ENCODE measurements at places on chromosomes 7 and 10.

GRCh38 chr7:36984041-36984521 lies 259.8 kb upstream of the AOAH start:
- DNase-seq: no peak

DNA sequence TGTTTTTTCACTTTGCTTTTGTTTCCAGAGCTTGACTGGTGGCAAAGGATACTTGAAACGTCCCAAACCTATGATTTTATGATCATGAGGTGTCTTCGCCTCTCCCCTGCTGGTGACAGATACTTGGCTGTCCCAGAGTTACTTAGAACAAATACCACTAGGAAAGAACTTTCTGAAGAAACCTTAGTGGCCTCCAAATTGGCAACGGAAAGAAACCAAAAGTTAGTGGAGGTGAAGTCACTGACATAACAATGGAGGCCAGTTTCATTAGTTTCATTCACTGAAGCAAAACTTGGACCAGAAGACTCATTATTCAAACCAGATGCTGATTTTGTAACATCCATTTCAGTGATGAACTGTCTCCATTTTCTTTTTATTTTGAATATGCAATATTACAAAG lies 68.6 kb downstream of the JAZF1 start:
- no peak for DNase-seq

DNA sequence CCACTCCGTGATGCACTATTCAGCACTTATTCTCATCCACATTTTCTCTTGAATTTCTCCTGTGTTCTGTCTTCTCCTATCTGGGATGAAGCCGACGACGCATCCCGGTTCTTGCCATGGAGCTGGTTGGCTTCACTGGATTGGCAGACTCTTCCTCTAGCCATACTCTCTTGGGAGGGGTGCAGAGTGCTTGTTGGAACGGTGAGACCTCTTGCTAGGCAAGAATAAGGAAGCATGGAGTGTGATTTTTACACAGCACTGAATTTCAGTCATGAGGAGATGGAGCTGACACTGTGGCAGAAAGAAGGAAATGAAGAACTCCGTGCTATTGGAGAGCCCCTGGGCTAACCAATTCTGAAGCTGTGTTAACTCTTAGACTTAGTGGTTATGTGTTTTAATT lies 28.2 kb upstream of the ZNF32 start:
- no peak for DNase-seq

DNA sequence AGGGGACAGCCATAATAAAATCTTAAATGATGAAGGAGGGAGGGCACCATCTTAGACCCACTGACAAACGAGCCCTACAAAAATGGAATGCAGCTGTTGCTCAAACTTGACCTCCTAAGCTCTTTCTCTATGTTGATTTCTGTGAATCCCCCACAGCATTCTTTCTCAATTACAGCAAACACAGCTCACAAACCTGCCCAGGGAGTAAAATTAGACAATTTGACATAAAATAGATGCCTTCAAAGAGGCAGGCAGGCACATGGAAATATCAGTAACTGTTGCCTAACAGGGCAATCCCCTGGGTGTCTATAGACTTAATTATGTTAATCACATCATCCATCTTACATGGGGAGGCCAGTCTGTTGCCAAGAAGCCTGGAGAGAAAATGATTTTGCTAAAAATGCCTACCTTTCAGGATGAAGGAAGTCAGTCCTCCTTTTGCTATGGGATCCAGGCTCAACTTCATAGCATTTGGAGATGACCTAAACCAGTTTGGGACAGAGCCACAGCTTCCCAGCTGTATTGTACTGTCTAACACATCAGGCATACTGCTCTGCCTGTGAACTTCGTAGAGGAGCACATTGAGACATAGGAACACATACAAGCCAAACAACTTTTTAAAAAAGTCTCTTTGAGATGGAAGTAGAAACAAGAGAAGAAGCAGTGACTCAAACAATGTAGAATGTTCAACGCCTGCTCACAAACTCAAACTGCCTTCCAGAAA lies 1177.4 kb downstream of the SORCS1 start:
- DNase-seq: no peak

DNA sequence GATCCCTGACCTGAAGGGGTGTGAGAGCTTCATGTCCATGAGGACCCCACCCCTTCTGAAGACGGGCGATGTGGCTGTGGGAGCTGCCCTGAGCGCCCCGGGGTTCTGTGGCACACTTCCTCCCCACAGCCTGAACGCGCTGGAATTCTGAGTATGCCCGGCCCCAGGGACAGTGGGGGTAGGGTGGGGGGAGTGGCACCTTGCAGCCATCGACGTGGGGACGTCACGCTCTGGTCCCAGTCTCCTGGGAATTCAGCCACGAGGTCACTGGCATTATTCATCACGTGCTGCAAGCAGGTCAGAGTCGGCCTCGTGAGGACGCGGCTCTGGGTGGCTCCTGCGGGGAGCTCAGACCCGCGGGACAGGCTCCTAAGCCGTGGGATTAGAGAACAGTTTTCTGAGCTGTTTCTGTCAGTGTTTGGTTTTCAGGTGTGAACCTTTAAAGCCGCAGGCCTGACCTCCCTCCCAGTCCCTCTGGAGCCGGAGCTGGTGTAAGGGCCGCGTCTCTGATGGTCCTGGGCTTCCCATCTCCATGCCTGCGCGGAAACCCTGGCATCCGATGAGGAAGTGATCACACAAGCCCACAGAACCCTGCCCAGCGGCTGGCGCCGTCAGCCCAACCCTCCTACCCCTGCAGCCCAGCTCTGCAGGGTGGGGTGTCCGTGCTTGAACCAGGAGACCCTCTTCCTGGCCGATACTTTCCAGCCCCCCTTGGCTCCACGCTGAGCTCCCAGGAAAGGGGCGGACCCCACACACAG lies 16.1 kb downstream of the GPR146 start:
- no peak for DNase-seq

GRCh38 chr10:61608255-61609033 lies 54.3 kb upstream of the CABCOCO1 start:
- DNase-seq: no peak

DNA sequence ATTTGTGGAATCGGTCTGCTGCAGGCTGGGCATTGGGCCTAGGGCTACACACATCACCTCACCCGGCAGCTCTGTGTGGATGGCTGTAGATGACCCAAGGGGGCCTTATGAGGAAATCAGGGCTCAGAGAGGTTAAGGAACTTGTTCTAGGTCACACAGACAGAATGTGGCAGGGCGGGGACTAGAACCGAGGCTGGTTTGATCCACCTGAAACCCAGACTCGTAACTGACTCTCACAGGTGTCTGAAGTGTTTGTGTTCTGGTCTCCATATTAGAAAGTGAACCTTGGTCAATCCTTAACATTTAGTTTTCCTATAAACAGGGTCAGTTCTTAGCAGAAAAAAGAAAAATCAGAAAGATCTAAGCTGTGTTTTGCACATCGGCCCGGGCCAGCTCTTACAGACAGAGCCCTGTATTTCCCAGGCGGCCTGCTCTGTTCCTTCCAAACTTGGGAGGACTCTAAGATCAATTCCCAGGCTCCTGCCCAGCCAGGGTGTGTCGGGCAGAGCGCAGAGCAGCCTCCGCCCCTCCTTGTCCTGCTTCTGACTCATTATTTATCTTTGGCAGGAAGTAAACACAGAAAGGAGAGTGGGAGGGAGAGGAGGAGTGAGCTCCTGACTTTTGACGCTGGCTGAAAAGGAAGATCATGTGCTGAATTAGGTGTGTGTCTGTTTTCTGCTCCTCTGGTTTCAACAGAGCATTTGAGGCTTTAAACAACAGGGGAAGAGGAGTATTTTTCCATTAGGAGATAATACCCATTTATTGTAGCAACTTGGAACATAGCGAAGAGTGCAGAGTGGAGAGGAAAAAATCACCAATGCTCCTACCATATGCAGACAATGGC lies 74.1 kb downstream of the TACC2 start:
- no peak for DNase-seq

Measured in activated naive CD8-positive, alpha-beta T cell treated with anti-CD3 and anti-CD28 coated beads, Interleukin-2, amount 50 U/mL, for 16 hours (primary cell).